ENCODE measurements at places on chromosomes 5 and 9. TPM values are rescaled to one million over a fixed set of nuclear protein-coding genes. Genes with fewer than 3 reads are reported as not detected.

DNA sequence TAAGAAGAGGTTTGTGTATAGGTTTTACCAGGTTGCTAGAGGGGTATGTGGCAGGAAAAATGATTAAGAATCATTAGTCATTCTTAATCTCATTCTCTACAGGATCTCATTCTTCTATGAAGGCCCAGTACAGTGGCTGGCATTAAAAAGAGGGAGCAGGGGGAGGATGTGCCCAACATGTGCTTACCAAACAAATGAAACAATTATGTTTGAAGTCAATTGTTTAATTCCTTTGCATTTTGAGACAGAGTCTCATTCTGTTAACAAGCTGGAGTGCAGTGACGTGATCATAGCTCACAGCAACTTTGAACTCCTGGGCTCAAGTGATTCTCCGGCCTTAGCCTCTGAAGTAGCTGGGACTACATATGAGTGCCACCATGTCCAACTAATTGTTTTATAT is 23.0 kb downstream of the FNIP1 start:
- no peak for DNase-seq

DNA sequence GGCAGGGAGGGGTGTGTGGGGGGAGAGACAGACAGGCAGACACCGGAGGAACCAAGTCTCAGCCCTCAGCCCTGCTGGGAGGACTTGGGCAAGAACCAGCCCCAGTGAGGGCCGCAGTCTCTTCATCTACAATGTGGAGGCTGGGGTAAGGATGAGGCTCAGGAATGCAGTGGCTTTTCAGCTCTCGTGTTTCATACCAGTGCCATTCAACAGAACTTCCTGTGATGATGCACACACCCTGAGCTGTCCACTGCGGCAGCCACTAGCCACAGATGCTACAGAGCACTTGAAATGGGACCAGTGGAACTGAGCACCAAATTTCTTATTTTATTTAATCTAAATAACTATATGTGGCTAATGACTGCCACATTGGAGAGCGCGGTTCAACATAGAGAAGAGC is 10.7 kb downstream of the CAMK2A start:
- DNase-seq, result no peak

DNA sequence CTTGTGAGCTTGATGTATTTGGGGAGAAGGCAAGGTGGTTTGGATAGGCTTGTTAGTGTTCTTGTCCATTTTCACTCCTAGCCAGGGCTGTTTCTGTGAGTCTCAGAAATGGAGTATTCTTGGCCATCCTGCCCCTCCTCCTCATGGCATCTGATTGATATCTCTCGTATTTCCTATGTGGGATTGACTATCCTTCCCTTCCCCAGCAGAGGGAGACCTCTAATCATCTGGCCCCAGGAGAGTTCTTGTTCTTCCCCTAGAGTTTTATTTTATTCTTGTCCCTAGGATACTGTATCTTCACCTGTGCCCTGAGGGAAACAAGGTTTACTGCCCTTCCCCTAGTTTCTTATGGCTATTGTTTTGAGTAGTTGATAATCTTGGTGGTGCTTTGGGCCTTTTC is 114.4 kb downstream of the VPS13A start:
- DNase-seq, result peak; percentile 6

The DDX4 gene
- total RNA-seq, result not detected

Measured in G401 (cell line).